Adrenal gland (tissue), 19 donors: ENCODE measurements at places on chromosomes 1 and 21. TPM values are rescaled to one million over a fixed set of nuclear protein-coding genes. Genes with fewer than 3 reads are reported as not detected.

- no peak for DNase-seq
- no peaks in the 10 kb centered on the region for H3K27me3 ChIP-seq
- H3K27ac ChIP-seq, result no peak overlapping the region
- no peaks in the 10 kb centered on the region for H3K4me1 ChIP-seq
- H3K36me3 ChIP-seq, result peaks cover 11% of the 10 kb centered on the region
- H3K4me3 ChIP-seq, result no peak overlapping the region
These were observed 96.4 kb downstream of the PKN2 start for GRCh38 chr1:88780485-88780884.

GRCh38 chr1:228309326-228310067 is 97.1 kb downstream of the TRIM11 start:
- H3K36me3 ChIP-seq, result no peaks in the 10 kb centered on the region
- H3K27ac ChIP-seq, result no peak overlapping the region
- H3K4me1 ChIP-seq, result no peaks in the 10 kb centered on the region
- H3K4me3 ChIP-seq, result no peak overlapping the region
- H3K27me3 ChIP-seq, result no peaks in the 10 kb centered on the region

DNA sequence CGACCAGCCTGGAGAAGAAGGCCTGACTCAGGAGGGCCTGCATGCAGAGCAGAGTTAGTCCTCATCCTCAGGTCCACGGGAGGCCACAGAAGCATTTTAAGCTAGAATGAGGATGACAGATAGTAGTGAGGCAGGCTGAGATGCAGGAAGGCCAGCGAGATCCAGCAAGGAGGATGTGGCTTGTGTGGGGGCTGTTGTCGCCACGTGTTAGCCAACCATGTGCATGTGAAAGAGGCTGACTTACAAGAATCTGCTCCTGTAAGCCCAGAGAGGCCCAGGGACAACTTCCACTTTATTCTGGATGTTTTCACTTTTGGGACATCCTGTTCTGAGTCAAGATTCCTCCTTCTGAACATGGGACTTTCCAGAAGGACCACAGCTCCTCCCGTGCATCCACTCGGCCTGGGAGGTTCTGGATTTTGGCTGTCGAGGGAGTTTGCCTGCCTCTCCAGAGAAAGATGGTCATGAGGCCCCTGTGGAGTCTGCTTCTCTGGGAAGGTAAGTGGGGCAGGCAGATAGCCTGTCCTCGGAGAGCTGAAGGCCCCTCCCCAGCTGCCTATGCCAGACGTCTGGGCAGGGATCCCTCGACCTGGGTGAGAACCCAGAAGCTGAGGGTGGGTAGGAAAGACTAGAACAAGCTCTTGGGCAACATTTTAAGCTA is at the start of gene SLAMF8:
Gene SLAMF8, plus strand, starts transcription at position 433 of the 661 bp plus-strand sequence. Its CDS starts 26 bp downstream, at position 459.
- no peaks in the 10 kb centered on the region for H3K4me1 ChIP-seq
- no peaks in the 10 kb centered on the region for H3K27me3 ChIP-seq
- no peak within 1 kb of the TSS for H3K4me3 ChIP-seq
- no peaks in the 10 kb centered on the region for H3K36me3 ChIP-seq
- H3K27ac ChIP-seq, result no peak within 1 kb of the TSS

GRCh38 chr1:92784021-92784638 is 778 bp downstream of the EVI5 start:
- no peaks in the 10 kb centered on the region for H3K36me3 ChIP-seq
- H3K27ac ChIP-seq, result peak overlapping the region; percentile 96
- DNase-seq, result peak; percentile 56
- H3K4me3 ChIP-seq, result peak overlapping the region; percentile 95
- no peaks in the 10 kb centered on the region for H3K27me3 ChIP-seq
- peaks cover 13% of the 10 kb centered on the region for H3K4me1 ChIP-seq

GRCh38 chr1:161223805-161224694 is 622 bp upstream of the APOA2 start:
- H3K27ac ChIP-seq, result no peak overlapping the region
- H3K4me1 ChIP-seq, result peaks cover 5% of the 10 kb centered on the region

PLPPR4 gene
- 0.23 TPM for total RNA-seq

SLC9C2 gene
- not detected for total RNA-seq

EVI5 gene
- 57.9 TPM for total RNA-seq
